ENCODE measurements at places on chromosomes 3 and 15.

DNA sequence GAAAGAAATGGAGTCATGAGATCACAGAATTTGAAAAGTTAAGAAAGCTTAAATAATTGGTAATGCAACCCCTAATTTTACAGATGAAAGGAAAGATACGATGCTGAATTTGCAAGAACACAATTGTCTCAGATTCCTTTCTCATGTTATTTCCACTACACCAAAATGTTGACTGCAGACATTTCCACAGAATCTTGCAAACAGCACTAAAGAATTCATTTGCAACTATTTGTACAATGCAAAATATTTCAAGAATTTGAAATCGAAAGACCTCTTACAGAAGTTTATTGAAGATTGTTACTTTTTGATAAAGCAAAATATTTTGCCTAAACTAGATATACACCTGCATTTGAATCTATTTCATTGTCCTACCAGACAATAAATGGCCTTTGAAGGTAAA, 194.1 kb upstream of the KCNMB2 start:
- no peak for DNase-seq

- no peak for DNase-seq
Measured at GRCh38 chr3:62708638-62709373, 166.4 kb downstream of the CADPS start.

DNA sequence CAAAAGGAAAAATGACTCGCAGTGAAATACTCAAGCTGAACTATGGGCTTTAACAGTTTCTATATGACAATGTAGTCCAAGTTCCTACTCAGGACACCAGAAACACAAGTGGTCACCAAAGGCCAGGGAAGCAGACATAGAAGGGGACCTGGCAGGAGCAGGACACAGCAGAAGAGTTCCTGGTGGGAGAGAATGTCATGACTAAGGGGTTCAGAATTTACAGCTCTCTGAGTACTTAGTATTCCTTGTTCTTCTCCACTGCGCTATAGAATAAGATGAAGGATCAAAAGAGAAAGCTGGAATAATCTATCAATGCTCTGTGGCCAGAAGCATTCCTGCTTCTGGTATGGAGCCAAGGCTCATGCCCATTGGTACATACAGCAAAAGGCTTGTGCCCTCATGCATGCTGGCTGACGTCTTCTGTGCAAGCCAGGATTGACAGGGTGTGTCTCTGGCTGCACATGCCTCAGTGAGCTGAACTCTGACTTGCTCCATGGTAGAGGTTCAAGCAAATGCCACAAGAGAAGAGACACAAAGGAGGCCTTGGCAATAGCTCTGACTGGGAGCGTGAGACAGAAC, 128.7 kb upstream of the SLC2A2 start:
- DNase-seq = no peak

DNA sequence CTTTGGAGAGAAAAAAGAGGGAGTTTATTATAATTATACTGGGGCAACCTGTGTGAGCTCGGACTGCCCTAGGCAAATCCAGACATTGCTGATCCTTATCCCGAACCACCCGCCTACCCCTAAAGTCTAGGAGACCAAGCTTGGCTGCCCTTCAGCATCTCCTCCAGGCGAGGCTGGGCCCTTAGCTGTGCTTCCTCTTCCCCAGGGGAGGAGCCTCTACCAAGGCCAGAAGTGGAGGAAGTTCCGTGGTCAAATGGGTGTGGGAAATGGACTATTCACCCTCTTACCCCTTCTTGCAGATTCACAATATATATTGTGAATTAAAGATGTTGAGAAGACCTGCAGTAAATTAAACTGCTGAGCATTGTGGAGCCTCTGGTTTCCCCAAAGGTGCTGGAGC, 158.3 kb upstream of the HES1 start:
- no peak for DNase-seq

DNA sequence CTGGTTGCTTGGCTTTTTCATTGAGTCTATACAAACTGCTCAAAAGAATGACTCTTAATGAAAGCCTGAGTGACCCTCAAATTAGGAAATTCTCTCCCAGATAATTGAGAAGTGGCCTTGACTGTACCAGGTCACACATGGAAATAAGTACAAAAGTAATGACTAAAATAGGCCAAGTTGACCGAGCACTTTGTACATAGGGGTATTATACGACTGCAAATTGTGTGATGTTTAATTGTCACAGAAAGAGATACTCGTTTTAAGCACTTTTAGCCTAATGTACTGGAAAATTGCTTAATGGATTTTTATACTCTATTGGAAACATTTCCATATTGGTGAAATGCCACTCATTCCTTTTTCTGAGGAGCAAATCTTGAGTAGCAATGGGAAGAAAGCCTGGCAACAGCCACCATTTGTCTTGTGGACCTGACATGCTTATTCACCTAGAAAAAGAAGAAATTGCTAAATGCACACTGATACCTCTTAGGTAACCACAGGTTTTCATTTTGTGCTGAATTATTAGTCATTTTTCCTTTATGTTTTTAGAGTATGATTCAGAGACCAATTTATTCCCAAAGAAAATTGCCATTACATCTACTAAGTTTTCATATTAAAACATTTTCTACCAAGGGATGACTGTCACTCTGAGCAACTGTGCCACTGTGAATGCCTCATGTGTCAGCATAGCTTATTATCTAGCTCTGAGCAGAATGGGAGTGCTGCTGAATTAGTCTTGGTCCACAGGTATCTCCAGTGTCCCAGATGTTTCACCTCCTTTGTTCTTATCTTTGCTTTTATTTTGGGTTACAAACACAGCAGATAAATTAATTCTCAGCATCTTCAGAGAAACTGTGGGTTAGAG, 8.9 kb upstream of the PXK start:
- DNase-seq = no peak

- DNase-seq = peak; percentile 47
Measured at GRCh38 chr3:71581457-71582035, 2.0 kb downstream of the FOXP1 start.

GRCh38 chr3:96267577-96267976, 546.8 kb upstream of the EPHA6 start:
- DNase-seq = no peak

DNA sequence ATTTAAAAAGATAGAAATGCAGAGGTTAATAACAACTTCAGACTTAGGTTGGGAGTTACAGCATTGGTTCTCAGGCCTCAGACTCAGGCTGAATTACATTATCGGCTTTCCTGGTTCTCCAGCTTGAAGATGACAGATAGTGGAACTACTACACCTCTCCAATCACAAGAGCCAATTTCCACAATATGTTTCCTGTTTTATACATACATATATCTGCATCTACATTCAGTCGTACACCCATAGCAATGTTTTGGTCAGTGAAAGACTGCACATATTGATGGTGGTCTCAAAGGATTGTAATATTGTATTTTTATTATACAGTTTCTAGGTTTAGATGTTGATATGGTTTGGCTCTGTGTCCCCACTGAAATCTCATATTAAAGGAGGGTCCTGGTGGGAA, 35.4 kb downstream of the AADACL2 start:
- DNase-seq = peak; percentile 5

- DNase-seq = no peak
Measured at GRCh38 chr3:87073496-87074145, 82.7 kb upstream of the VGLL3 start.

- no peak for DNase-seq
Measured at GRCh38 chr3:116939091-116939490, 229.5 kb downstream of the TUSC7 start.

GRCh38 chr15:25905140-25905539, 42.0 kb upstream of the ATP10A start:
- DNase-seq = no peak

DNA sequence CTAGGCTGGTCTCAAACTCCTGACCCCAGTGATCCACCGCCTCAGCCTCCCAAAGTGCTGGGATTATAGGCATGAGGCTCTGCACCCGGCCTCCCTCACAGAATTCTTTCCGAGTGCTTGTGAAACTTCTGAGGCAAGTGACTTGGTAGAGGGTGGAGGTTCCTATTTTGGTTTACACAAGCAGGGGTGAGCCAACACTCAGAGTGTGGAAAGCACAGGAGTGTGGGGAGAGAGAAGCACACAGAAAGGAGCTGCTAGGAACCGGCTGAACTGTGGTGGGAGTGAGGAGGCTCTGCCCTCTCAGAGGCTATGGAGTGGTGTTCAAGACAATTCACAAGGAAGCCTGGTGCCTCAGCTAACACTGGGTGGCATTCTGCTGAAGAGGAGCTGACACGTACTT, 7.7 kb downstream of the CAPN3 start:
- DNase-seq = no peak

GRCh38 chr3:35064761-35065160, 574.6 kb upstream of the ARPP21 start:
- DNase-seq = no peak

- DNase-seq = no peak
Measured at GRCh38 chr3:100072326-100073048, 41.8 kb downstream of the FILIP1L start.

DNA sequence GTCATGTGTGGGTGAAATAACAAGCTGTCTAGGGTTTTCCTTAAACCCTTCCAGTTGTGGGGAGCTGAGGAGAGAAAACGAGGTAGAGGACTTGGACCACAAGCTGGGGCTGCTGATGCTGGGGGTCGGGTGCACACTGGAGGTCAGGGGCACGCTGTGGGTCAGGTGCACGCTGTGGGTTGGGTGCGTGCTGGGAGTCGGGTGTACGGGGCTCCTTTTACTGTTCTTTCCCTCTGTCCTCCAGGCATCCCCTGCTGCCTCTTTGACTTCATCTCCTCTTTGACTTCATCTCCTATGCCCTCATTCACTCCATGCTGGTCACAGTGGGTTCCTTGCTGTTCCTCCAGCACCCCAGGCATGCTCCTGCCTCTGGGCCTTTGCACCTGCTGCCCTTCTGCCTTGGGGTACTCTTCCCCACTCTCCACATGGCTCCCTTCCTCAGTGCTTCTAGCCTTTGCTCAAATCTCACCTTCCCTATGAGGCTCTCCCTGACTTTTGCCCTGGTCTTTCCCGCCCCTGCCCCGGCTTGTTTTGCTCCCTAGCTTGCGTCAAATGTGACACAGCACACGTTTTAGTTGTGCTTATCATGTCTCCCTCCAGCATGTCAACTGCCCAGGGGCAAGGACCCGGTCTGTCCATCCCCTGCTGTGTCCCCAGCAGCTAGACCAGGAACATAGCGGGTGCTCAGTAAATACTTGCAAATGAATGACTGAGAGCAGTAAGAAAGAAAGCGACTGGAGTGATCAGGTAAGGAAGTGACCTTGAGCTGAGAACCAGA, 45.4 kb downstream of the WNT7A start:
- no peak for DNase-seq

GRCh38 chr3:64264501-64265109, 39.3 kb upstream of the PRICKLE2 start:
- no peak for DNase-seq

- DNase-seq = no peak
Measured at GRCh38 chr3:53102601-53103147, 27.6 kb downstream of the RFT1 start.

- no peak for DNase-seq
Measured at GRCh38 chr3:180798197-180798596, 114.3 kb upstream of the FXR1 start.

- DNase-seq = no peak
Measured at GRCh38 chr15:42621996-42622925, 46.9 kb downstream of the STARD9 start.

DNA sequence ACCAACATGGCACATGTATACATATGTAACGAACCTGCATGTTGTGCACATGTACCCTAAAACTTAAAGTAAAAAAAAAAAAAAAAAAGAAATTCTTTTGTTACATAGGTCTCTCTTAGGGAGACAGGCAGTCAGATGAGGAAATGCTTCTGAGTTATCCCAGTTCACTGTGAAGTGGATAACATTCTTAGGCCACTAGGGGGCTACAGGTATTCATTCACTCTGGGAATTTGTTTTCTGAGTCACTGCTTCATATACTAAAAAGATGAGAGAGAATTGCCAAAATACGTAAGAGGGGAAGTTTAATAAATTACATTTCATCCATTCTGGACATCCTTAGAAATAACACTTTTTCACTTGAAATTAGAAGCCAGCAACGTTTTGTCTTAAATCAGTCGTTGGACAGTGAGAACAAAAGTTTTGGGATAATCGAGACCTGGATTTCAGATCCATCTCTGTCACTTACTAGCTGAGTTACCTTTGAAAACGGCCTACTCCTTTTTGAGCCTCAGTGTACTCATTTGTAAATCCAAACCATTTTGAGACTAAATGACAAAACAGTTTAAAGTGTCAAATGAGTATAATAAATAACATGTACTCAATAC, 738.4 kb upstream of the ALCAM start:
- peak; percentile 65 for DNase-seq

GRCh38 chr3:184134746-184135148, 411 bp upstream of the EIF2B5 start:
- DNase-seq = no peak
